Right forelimb (tissue), 1 donor: ENCODE measurements at places on chromosomes 2 and 18.

- DNase-seq, result no peak
Observed at GRCh38 chr2:181658444-181658843, 1.5 kb upstream of the CERKL start.

GRCh38 chr2:99860720-99861375 is 281.5 kb downstream of the AFF3 start:
- no peak for DNase-seq

DNA sequence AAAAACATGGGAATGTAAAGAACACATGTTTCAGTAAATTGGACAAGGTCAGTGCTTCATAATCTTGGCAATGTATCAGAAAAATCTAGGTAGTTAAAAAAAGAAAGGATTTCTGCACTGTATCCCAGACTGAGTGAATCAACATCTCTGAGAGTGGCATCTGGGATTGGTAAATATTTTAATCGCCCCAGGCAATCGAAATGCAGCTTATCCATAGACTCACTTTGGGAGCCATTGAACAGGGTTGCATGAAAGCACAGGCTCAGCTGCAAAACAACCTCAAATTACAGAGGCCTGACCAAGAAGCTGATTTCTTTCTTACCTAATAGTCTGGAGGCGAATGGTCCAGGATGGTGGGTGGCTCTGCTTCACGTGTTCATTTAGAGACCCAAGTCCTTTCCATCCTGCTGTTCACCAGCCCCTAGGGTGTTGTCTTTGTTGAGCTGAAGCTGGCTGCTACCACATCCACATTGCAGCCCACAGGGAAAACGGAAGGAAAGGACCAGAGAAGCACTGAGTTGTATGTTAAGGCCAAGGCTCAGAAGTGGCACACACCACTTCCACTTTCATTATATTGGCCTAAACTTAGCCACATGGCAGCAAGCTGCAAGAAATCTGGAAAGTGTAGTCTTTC is 59.0 kb downstream of the MOGAT1 start:
- DNase-seq, result no peak

- DNase-seq, result no peak
Observed at GRCh38 chr2:18399601-18400000, 160.9 kb downstream of the RDH14 start.

GRCh38 chr18:63016270-63016669 is 300.9 kb downstream of the PHLPP1 start:
- DNase-seq, result peak; percentile 64

- DNase-seq, result peak; percentile 19
Observed at GRCh38 chr2:119730671-119731177, 29.0 kb upstream of the PTPN4 start.

DNA sequence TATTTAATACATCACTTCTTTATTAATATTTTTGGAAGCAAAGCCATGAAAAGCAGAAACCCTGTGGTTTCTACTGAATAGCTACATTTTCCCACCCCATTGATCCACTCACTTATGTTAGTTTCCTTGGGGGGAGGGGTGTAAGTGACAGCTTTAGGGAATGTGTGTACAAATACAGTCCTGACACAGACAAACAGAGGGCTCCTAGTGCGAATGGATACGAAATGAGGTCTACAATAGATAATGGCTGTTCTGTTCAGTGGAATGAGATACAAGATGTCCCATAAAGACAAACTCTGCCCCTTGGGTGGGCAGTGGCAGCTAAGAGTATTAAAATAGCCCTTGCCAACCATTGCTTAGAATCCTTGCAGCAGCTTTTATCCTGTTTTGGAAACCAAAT is 312.9 kb downstream of the NCKAP5 start:
- DNase-seq, result no peak

DNA sequence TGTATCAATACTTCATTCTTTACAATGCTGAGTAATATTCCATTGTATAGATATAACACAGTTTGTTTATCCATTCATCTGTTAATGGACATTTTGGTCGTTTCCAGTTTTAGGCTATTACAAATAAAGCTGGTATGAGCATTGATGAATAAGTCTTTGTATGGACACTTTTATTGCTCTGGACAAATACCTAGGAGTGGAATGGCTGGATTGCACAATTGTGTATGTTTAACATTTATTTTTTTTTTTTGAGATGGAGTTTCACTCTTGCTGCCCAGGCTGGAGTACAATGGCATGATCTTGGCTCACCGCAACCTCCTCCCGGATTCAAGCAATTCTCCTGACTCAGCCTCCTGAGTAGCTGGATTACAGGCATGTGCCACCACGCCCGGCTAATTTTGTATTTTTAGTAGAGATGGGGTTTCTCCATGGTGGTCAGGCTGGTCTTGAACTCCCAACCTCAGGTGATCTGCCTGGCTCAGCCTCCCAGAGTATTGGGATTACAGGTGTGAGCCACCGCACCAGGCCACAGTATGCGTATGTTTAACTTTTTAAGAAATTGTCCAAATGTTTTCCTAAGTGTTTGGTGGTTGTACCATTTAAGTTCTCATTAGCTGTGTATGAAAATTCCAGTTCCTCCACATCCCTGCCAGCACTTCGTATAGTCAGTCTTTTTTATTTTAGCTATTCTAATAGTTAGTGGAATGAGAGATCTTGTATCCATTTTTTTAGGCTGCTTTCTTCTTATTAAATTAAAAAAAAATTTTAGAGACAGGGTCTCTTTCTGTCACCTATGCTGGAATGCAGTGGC is 194.9 kb upstream of the HAAO start:
- no peak for DNase-seq

GRCh38 chr18:35032113-35032512 is 9.1 kb upstream of the MAPRE2 start:
- DNase-seq, result no peak

GRCh38 chr2:160703648-160704585 is 210.3 kb upstream of the RBMS1 start:
- no peak for DNase-seq

DNA sequence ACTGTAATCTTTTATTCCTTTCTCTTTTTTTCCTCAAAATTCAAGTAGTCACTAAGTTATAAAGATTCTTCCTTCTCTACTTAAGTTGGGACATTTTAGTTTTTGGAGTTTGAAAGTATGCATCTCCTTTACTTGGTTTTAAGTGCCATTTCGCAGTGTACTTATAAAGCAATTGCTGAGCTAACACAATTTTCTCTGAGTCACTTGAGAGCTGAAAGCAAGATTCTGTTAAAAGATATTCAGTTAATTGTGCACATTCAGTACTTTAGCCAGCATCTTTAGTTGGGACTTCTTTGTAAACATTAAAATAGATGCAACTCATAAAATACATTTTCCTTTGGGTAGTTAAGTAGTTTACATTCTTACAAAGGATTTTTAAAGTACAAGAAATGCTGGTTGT is 136.0 kb downstream of the GFPT1 start:
- DNase-seq, result no peak

DNA sequence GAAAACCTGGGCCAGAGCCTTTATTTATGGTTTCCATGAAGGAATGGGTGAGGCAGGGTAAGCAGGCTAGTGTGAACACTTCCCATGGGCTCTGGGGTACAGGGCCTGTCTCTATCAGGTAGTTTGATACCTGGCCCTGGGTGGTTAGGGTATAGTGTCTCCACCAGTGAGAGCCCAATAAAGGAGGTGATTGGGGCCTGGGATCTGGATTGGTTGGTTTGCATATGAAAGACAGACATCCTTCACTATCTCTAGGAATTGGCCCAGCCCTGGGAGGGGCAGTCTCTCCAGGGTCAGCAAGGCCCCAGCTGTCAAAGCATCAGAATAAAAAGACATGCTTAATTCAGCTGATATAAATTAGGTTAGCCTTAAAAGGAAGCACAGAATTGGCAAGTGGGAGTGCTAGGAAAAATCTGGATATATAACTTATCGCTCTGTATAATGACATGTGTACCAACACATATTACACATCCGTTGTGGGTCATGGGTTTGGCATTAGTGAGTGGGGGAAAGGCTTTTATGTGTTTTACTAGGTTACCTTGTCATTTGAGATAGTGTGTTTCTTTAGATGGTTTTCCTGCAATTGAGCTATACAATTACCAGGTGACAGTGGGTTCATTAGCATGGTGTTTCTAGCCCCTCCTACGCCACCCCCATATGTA is 18.5 kb upstream of the TMEM178A start:
- no peak for DNase-seq

DNA sequence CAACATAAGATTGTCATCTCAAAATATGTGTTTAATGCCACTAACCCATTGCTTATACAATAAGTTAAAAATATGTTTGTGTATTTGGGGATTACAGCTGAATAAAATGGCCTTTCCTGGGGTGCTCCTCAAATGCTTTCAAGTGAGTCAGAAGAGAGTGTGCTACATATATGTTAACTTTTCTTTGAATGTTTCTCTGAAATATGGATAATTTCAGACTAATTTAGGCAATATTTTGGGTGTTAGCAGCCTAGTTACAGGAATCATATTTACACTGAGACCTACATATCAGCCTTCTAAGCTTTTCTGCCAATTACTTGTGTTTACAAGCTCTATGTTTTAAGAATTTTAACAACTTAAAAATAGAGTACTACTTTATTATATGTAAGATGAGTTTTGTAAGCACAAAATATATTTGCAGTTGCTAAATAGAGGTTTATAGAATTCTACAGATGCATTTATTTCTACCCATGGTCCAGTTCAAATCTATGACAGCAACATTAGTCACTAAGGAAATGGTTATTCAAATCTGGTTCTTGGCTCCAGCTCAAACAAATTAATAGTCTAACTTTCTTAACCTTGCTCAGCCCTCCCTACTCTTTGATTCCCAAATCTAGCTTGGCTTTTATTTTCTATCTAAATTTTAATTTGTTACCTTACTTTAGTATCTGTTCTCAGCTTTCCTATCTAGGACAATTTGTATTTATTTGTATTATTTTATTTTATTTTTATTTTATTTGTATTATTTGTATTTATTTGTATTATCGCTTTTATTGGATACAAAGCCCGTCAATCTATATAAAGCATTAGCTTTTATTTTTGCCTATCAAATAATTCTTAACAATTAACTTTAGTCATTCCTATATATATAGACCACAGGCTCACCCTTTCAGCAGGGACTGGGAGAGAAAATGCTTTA is 48.9 kb downstream of the FSIP2 start:
- no peak for DNase-seq

DNA sequence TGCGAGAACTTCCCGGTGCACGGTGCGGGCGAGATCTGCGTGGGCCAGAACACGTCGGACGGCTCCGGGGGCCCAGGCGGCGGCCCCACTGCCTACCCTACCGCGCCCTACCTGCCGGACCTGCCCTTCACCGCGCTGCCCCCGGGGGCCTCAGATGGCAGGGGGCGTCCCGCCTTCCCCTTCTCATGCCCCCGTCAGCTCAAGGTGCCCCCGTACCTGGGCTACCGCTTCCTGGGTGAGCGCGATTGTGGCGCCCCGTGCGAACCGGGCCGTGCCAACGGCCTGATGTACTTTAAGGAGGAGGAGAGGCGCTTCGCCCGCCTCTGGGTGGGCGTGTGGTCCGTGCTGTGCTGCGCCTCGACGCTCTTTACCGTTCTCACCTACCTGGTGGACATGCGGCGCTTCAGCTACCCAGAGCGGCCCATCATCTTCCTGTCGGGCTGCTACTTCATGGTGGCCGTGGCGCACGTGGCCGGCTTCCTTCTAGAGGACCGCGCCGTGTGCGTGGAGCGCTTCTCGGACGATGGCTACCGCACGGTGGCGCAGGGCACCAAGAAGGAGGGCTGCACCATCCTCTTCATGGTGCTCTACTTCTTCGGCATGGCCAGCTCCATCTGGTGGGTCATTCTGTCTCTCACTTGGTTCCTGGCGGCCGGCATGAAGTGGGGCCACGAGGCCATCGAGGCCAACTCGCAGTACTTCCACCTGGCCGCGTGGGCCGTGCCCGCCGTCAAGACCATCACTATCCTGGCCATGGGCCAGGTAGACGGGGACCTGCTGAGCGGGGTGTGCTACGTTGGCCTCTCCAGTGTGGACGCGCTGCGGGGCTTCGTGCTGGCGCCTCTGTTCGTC is 1.7 kb downstream of the FZD7 start:
- peak; percentile 78 for DNase-seq
